ENCODE measurements at places on chromosomes 5 and 9. TPM values are rescaled to one million over a fixed set of nuclear protein-coding genes. Genes with fewer than 3 reads are reported as not detected.

Gene SLC34A1
- not detected for total RNA-seq

Gene ZNF346
- 12.7 TPM for total RNA-seq

Gene KLF9
- total RNA-seq, result 22.5 TPM

Gene IFNA13
- total RNA-seq, result not detected

Gene TLE1
- total RNA-seq, result 32.0 TPM

Gene C9
- 0.16 TPM for total RNA-seq

Gene PCDHB4
- total RNA-seq, result not detected

Gene CDX1
- total RNA-seq, result not detected

Gene BARHL1
- total RNA-seq, result not detected

Gene CEP78
- 3.4 TPM for total RNA-seq

Gene ARID3C
- total RNA-seq, result not detected

Gene LCN9
- total RNA-seq, result not detected

Gene IQGAP2
- total RNA-seq, result 2.1 TPM

Gene IL4
- not detected for total RNA-seq

Gene PDLIM7
- total RNA-seq, result 45.0 TPM

Gene MEF2C
- total RNA-seq, result 19.1 TPM

Gene GADD45G
- total RNA-seq, result 3.3 TPM

Gene EXD3
- total RNA-seq, result 9.5 TPM

Gene SPATA31C1
- total RNA-seq, result not detected

Gene PCDHGC5
- 3.5 TPM for total RNA-seq

Gene PCDHA6
- total RNA-seq, result 0.17 TPM

Gene BTNL3
- not detected for total RNA-seq

Gene SPOCK1
- total RNA-seq, result 53.9 TPM

Gene MSX2
- total RNA-seq, result 0.79 TPM

Gene INSL6
- not detected for total RNA-seq

Gene PCDHB10
- 1.4 TPM for total RNA-seq

Gene PDE6A
- total RNA-seq, result not detected

Gene PTGES2
- 48.3 TPM for total RNA-seq

Gene PDGFRB
- total RNA-seq, result 71.1 TPM

Gene TMEM215
- total RNA-seq, result not detected

Gene MAMDC4
- 1.1 TPM for total RNA-seq

Gene GEMIN5
- total RNA-seq, result 9.8 TPM

Gene PCDHGB7
- total RNA-seq, result 5.2 TPM

Gene PCDHB3
- total RNA-seq, result 0.16 TPM

Gene CFAP157
- total RNA-seq, result 0.09 TPM

Gene MRPL41
- total RNA-seq, result 62.6 TPM

Gene PCA3
- total RNA-seq, result 0.26 TPM

Gene TMEM174
- total RNA-seq, result not detected

Gene GABBR2
- total RNA-seq, result 0.43 TPM

Gene LYSMD3
- 11.6 TPM for total RNA-seq

Gene HK3
- total RNA-seq, result not detected

Gene SPINK1
- not detected for total RNA-seq

Gene CMBL
- 23.1 TPM for total RNA-seq

Gene C9orf40
- total RNA-seq, result 1.0 TPM

Gene SHC3
- total RNA-seq, result 20.9 TPM

Gene TAF11L5
- not detected for total RNA-seq

Gene HSPA9
- total RNA-seq, result 205 TPM

Gene GLDC
- 0.09 TPM for total RNA-seq

Data from bronchial smooth muscle cell (primary cell).